K562 (cell line): ENCODE measurements at places on chromosomes 7 and 10.

DNA sequence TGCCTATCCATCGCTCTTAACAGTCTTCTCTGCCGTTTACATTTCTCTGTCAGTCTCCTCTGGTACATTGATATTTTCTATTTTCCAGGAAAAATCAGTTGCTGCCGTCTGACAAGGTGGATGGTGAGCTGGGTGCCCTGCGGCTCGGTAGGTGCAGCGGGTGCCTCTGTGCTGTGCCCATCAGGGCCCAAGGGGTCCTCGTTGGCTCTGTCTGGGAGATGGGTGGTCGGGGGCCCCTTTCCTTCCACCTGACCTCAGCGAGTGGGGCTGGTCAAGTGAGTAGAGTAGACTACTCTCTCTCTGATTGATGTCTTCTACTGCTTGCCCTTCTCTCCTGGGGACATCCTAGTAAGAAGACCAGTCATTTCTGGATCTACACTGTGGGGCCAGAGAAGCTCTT lies 57.4 kb downstream of the MINDY4 start:
- no peak for DNase-seq

GRCh38 chr7:135342887-135343286 lies 109.2 kb downstream of the STRA8 start:
- DNase-seq = no peak

- peak; percentile 3 for DNase-seq
Measured at GRCh38 chr7:41881331-41882130, 178.6 kb upstream of the INHBA start.

- DNase-seq = no peak
Measured at GRCh38 chr10:1347525-1347924, 291.3 kb downstream of the WDR37 start.

- no peak for DNase-seq
Measured at GRCh38 chr7:50496569-50496968, 46.4 kb upstream of the FIGNL1 start.

- DNase-seq = peak; percentile 38
Measured at GRCh38 chr10:97627731-97628130, 5.6 kb downstream of the MORN4 start.

DNA sequence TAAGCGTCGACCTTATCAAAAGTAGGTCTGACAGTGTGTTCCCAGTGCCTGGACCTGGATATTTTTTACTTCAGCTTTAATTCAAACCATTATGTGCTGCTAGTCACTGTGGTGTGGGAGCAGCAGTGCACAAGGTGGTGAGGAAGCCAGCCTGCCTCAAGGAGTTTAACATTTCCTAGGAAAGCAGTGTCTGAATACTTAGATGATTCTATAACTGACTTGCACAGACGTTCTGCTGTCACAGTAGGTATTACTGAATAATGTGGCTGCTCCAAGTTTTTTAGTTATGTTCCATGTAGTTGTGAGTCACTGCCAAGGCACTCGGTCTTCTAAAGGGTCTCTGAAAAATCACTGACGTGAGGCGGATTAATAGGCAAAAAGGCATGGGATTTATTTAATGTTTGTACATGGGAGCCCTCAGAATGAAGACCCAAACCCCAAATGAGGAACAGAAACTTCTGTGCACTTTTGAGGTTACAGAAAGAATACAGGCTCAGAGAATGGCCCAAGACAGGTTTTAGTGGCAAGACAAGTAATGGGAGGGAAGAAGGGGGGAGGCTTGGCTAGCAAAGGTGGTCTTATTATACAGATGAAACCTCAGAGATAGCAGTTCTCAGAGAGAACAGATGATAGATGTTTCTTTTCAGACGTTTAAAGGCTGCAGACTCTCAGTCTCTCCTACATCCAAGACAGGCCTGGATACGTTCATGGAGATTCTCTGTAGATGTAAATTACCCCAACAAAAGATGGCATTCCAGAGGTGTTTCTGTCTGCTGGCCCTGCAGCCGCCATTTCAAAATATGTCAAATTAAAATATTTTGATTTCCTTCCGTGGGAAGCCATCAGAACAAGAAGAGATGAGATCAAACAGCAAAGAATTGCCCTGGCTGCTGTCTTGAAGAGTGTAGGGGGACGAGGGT lies 209.3 kb downstream of the SDK1 start:
- no peak for DNase-seq

DNA sequence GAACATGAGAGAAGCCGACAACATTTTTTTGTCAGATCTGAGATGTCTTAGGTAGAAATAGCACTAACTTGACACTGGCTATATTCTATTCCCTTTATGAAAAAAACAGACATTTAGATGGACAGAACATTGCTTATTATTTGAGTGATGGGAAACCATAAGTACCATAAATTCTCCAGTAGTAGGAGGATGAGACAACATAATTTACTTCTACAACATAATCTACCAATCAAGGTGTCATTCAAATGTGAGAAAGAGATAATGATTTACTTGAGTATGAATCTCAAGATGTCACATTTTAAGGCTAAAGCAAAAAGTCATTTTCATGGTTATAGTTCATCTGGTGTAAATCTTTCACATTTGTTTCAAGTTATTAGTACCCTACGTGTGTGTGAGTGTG lies 110.8 kb downstream of the CALCR start:
- DNase-seq = no peak

- DNase-seq = no peak
Measured at GRCh38 chr7:143882604-143883078, 19.3 kb downstream of the TCAF1 start.

DNA sequence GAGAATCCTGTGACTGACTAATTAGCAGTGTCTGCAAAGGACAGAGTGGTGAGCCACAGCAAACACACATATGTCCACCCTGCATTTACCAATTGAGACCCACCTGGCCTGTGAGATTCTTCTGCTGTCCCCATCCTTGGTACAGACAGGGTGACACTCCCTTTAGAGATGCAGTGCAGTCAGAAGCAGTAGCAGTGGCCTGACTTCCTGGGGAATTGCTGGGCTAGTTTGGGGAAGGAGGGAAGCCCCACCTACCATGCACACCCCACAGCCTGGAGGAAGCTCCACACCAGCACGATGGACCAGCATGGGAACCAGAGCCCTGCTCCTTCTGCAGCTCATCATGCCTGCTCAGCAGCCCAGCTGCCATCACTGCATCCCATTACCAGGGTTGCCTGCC lies 924.9 kb upstream of the ZNF722 start:
- DNase-seq = no peak

DNA sequence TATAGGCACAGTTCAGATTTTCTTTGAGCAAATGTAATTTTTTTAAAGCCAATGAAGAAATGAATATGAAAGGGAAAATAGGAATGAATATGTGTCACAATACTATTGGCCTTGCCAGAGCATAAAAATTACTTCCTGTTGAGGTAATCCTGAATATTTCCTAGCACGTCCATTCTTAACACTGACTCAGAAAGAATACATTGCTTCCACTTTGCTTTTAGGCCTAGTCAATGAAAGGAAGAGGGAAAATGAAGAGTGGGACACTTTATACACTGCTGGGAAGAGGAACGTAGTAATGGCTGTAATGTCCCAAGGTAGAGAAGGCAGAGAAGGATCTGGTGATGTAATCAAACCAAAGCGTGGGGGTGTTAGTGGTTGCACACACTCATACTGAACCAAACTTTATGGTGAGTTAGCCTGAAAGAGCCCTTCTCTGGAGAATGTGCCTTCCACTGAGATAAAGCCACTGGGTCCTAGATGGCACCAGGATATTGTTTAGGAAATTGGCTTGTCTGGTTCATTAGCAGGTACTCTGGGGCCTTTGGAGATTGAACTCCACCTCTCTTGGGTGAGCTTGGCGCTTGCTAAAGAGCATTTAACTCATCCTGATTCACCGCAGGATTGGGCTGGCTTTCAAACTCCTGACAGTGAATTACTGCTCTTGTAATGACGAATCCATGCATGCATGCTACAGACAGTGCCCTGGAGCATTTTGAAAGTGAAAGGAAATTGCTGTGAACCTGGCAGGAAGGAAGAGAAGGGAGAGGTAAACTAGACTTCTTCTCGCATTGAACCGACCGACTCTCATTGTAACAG lies 254.9 kb downstream of the KIAA1217 start:
- no peak for DNase-seq

DNA sequence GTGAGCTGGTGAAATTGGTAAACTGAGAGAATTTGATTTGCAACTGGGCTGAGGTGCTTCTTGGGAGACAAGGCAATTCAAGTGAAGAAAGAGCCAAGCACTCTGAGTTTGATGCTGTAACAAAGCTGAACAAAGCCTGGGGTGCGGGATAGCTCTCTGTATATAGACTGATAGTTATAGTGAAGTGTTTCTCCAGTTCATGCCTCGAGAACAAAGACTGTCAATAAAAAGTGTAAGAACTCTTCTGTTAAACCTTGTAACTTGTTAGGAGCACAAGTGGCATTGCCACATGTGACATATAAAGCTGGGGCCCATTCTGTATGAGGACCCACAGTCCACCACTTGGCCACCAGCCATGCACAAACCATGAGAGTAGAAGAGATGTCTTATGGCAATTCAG lies 11.3 kb upstream of the PNPLA8 start:
- DNase-seq = no peak

DNA sequence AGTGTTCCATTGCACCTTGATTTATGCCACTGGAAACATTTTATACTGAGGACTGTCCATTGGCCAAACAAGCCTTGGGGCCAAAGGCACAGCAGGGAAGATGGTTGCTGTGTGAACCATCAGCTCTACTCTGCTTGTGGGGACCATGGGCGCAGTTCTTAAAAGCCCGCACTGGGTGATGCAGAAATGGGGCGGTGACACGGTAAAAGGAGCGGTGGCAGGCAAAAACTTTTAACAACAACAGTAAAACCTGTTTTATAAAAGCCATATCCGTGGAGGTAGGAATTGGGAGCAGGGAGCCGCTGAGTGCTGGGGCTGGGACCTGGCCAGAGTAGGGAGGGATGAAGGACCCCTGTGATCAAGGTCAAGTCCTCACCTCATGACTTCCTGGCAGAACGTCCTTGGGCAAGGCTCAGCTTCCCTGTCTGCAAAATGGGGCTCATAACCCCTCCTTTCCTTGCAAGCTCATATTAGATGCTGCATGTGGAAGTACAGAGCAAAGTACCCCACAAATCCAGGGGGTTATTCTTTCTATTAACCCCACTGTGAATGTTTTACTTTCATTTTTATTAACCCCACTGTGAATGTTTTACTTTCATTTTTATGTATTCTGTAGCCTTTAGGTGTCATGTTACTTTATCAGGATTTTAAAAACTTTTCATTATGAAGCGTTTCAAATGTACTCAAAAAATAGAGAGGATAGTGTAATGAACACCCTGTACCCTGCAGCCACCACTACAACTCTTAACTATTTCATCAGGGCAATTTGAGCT lies 78.3 kb downstream of the GRK5 start:
- DNase-seq = no peak

DNA sequence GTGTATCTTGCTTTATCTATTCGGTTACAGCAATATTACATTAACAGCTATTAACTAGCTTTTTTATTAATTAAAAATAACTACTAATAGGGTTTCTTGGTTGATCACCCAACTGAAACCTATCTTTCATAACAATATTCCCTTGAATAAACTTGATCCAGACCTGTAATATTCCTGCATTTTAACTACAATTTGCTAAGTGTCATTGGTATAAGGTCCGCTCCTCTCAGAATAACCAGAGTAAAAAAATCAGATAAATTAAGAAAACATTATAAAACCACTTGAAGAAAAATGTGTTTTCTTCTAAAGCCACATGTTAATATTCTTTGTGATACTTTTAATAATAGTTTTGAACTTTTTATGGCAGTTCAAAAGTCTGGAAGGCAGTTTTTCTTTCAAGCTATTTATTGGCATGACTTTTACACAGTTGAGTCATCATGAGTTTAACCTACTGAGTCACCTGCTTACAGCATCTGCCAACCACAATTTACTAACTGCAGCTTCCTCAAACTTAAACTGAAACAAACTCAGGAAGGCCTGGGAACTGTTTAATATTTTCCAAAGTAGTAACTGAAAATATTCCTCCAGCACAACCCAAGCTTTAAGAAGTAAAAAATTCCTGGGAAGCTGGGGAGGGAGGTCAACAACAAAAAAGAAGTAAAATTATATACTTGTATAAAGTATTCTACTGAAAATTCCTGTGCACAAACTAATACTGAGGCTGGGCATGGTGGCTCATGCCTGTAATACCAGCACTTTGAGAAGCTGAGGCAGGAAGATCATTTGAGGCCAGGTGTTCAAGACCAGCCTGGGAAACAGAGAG lies 103.2 kb downstream of the NRBF2 start:
- peak; percentile 24 for DNase-seq

DNA sequence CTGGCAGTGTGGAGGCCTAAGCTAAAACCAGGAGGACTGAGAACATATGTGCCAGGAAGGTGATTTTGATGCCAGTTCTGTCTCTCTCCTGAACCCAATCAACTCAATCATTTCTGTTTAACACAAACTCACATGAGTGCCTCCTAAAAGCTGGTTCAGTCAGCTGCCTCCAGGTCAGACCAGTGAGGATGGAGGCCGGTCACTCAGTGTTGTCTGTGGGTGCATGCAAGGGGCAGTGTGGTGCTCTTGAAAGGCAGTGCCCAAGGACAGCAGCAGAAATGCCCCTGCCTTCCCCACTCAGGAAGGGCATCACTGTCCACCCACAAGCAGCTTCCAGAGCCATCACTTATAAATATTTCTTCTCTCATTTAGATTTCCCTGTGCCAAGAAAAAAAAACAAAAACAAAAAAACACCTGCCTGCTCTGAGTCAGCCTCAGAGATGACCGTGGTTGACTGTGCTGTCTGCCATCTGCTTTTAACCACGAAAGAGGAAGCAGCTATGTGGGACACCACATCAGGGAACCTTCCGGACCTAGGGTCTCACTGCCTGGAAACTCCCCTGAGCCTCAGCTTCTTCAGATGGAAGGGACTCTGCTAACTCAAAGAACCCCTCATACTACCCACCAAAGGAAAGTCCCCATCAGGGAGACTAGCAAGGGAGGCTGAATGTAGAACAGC lies 39.1 kb downstream of the VOPP1 start:
- no peak for DNase-seq

GRCh38 chr7:44849885-44850544 lies 2.1 kb upstream of the H2AZ2 start:
- no peak for DNase-seq

GRCh38 chr7:30463405-30464145 lies 15.0 kb downstream of the NOD1 start:
- DNase-seq = no peak

- no peak for DNase-seq
Measured at GRCh38 chr7:69880840-69881239, 282.6 kb downstream of the AUTS2 start.

DNA sequence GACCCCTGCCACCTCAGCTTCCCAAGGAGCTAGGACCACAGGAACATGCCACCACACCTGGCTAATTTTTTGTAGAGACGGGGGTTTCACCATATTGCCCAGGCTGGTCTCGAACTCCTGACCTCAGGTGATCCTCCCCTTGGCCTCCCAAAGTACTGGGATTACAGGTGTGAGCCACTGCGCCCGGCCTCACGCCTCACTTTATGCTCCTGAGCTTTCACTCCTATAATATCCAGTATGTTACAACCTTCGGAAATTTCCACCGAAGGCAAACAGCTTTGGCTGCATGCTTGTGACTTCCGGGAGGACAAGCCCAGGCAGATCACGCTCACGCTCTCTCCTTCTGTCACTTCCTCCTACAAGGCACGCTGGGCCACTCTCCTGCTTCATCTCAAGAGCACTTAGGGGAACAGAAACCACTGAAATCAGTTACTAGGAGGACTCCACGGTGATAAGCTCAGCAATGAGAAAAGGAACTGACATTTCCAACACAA lies 4.4 kb upstream of the MAD1L1 start:
- no peak for DNase-seq

- no peak for DNase-seq
Measured at GRCh38 chr7:111012799-111013675, 77.9 kb upstream of the LRRN3 start.

- DNase-seq = no peak
Measured at GRCh38 chr7:113207441-113207840, 89.1 kb upstream of the SMIM30 start.

- DNase-seq = no peak
Measured at GRCh38 chr10:111151595-111152307, 74.9 kb downstream of the ADRA2A start.
